ENCODE measurements at places on chromosomes 2 and 18.

- no peak for DNase-seq
These were observed 1.4 kb downstream of the ATG4B start for GRCh38 chr2:241638940-241639339.

DNA sequence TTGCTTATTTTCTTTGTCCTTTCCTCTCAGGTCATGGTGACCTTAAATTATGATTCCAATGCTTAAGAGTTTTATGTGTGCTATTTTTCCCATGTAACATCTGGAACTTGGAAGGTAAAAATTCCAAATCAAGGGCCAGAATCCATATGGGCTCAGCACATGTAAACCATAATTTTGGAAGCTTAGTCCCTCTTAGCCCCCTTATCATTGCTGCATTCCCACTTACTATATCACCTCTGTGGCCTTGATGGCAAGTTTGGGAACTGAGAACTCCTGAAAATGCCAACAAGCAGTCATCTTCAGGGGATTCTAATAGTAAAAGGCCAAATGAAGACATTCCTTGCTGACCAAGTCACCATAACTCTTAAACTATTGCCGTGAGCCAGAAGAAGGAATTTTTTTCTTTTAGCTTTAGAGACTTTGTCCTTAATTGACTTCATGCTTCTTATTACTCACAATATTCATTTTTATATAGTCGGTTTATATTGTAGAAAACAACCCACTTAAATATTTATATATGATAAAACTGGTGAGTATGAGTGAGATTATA, 251.4 kb downstream of the SLC8A1 start:
- no peak for DNase-seq

GRCh38 chr2:60465736-60466135, 87.7 kb downstream of the BCL11A start:
- DNase-seq, result no peak

DNA sequence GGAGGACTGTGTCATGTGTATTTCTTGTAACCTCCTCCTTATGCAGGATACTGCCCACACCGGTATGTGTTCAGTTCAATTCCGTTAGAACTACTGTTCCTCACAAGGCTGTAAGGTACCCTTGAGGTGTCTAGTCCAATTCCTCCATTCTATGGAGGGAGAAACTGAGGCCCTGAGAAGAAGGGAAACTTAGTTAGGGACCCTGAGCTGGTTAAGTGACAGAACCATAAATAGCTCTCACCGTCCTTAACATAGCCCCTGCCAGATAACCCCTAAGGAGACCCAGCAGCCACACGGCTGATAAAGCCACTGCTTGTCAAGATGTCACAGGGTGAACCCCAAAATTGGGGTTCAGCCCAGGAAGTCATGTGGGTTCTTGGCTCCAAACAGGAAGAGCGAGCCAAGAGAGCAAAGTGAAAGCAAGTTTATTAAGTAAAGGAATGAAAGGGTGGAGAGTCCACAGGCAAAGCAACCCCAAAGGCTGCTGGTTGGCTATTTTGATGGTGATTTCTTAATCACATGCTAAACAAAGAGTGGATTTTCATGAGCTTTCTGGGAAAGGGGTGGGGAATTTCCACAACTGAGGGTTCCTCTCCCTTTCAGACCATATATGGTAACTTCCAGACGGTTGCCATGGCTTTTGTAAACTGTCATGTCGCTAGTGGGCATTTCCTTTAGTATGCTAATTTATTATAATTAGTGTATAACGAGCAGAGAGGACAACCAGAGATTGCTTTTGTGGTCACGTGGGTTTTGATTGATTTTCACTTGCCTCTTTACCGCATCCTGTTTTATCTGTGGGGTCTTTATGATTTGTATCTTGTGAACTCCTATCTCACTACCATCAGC, 83.4 kb upstream of the RTN4 start:
- peak; percentile 19 for DNase-seq

DNA sequence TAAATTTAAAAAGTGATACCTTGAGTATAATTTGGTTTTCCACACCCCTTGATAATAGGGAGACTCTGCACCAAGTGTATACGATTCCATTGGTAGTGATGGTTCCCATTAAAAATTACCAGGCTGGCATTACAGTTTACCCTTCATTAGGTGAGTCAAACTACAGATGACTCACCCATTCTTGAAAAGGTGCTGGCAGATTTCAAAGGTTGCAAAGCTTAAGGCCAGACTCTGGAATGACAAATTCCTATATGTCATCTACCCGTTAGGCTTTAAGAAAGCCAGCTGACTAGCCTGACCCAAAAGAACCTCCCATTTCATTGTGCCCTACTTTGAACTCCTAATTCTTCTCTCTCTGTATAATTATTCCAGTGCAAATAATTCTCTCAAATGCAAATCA, 124.4 kb downstream of the LRRTM4 start:
- DNase-seq, result no peak

DNA sequence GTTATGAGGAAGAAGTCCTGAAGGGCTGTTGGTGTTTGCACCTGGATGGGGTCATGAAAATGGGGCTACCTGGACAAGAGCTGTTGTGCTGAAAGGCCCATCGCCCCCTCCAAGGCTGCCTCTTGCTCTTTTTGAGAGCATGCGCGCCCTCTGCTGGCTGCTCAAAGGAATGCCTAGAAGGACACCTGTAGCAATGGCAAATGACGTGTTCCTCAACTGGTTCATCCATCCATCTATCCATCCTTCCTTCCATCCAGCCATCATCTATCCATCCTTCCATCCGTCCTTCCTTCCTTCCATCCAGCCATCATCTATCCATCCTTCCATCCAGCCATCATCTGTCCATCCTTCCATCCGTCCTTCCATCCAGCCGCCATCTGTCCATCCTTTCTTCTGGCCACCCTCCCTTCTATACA, 17.2 kb upstream of the RPL31 start:
- peak; percentile 57 for DNase-seq

- no peak for DNase-seq
These were observed 3.8 kb downstream of the LIPG start for GRCh38 chr18:49565612-49566011.

GRCh38 chr2:200422071-200422470, 87.8 kb downstream of the KCTD18 start:
- no peak for DNase-seq

GRCh38 chr2:97724501-97724900, 11.1 kb downstream of the ZAP70 start:
- no peak for DNase-seq

GRCh38 chr2:207316484-207316883, 150.7 kb upstream of the KLF7 start:
- DNase-seq, result no peak

- no peak for DNase-seq
These were observed 168.1 kb upstream of the NCK2 start for GRCh38 chr2:105576440-105577241.
